ENCODE measurements at places on chromosomes 5 and 9.
A peak's percentile ranks its signal among the peaks of the same experiment; 100 is the strongest.

DNA sequence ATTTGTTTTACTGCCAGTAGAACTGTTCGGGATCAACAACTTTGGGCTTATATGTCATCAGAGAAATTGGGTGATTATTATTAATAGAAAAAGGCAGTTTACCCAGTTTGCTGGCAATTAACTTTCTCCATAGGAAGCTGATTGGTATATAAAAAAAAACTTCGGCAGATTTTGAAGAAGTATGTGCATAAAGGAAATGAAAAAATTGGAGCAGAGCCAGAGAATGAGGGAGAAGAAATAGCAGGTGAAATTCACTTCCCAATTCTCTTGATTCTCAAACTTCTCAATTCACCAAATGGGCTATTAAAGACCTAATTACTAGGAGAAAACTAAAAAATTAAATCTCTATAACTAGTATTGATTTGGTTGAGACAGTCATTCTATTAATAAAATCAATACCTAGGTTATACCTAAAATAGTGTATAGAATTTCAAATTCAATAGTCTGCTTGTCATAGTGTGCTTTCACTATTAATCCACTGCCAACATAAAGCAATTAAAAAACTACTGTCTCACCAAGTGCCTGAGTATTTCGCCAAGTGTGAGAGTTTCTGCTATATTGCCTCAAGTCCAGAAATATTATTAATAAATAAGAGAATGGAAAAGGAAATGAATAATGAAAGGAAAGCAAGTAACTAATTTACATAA, 47.5 kb downstream of the STX17 start:
- no peak for DNase-seq

DNA sequence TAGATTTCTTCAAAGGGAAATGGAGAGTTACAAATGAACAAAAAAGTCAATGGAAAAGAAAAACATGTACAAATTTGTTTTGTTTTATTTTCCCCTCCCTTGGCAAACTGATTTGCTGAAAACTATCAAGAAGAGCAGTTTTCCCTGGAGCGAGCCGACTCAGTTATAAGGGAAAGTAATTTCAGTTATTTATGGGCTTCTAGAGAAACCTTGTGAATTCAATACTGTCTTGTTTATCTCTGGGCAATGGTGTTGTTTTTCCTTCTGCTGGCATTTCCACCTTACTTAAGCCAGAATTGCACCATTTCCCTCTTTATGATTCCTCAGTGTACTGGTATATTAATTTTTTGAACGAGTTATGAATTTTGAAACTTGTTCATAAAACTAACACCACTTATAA, 1163.6 kb downstream of the CDH12 start:
- no peak for DNase-seq

- DNase-seq: peak; percentile 91
Measured at GRCh38 chr9:20382460-20383071, 239.7 kb downstream of the MLLT3 start.

DNA sequence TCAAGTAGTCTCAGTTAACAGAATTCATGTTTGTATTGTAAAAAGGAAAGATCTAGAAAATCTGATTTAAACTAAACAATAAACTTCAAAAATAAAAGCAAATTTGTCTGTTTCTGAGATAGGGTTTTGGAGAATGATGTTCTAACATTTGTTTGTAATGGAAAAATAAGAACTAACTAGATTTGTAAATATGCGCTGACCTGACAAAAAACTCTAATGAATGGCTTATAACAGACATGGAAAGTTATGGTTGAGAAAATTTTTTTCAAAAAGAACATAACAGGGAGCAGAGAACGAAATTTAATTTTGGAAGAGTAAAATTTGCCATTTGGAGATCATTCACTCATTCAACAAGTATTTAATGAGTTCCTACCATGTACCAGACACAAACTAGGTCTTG, 179.0 kb upstream of the TARS1 start:
- no peak for DNase-seq

DNA sequence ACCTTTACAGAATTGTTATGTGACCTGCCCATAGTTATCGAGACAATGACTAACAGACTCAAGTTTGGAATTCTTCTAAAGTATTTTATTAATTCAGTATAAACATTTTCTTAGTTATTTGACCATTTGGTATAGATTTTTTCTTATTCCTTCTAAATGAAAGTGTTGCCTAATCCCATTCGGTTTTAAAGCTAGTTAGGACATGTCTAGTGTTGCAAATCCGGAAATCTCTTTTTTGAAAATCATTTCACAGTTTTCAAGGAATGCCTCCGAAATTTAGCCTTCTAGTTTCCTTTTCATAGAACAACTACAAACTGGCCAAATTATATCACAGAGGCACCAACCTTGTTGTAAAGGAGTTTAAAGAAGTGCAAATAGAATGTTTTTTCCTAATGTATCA, 171.8 kb downstream of the XRCC4 start:
- DNase-seq: no peak

DNA sequence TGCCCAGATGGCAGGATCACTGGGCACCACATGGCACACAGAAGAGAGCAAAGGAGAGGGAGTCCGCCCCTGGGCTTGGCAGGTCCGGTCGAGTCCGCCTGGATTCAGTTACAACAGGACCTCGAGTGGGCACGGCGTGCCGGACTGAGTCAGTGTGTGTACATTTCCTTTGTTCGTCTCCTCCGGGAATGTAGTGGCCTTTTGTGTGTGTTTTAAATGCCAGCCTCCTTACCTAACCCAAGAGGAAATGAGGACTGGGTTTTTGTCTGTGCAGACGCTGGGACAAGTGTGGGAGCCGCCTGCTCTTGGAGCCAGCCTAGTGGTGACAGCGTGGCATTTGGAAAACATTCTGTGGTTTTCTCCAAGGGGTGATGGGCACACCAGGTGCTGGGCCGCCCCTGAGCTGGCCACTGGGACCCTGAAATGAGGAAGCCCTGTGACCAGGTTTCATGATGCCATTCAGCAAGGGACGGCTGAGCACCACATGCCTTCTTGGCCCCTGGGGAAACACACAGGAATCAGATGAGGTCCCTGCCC, 9.6 kb downstream of the NEK6 start:
- DNase-seq: no peak

- no peak for DNase-seq
Measured at GRCh38 chr5:65481171-65481581, 544 bp downstream of the ADAMTS6 start.

DNA sequence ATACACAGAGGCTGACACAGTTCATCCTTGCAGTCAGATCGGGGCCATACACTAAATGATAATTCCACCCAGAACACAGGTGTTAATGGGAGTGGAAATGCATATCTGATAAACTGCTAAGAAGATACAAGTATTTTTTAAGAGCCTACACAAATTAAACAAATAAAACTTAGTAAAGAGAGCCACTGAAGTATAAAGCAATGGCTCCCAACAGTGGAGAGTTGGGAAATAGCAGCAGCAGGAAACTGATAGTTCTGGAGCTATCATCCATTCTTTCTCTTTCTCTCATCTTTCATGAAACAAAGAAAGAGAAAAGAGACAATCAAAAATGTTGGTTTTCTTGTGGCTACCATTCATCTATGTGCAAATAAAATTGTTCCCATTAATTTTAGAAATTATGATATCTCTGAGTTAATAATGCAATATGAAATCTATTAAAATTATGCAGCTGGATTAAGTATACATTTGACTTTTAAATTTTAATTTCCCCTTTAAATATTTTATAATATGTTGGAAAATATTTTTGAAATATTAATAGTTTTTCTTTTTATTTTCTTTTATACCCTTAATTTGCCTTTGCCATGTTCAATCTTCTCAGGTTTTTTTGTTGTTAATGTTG, 120.8 kb downstream of the EMB start:
- DNase-seq: peak; percentile 29

DNA sequence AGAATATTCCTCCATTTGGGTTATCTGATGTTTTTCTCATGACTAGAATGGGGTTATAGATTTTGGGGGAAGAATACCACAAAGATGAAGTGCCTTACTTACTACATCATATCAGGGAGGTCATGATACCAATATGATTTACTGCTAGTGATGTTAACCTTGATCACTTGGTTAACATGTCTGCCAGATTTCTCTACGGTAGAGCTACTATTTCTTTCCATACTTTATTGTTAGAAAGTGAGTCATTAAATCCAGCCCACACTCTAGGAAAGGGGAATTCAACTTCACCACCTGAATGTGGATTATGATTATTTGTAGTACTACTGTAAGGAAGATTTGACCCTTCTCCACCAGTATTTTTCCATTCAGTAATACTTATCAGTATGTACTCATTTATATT, 64.7 kb downstream of the UBE2R2 start:
- no peak for DNase-seq

DNA sequence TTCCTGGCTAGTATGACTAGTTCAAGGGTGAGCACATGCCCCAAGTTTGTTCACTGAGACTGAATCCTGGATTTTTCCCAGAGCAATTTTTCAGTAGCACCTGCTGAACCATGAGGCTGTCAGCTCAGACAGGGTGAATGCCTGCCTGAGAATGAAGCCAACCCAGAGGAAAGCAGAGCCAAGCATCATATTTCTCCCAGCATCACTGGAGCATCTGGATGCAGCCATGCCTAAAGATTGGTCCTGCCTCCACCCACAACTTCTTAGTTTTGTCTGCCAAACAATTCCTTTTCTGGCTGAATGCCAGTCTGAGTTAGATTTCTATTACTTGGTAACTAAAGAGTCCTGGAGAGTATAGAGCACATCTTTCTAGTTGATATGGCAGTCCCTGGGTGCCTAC, 343.6 kb downstream of the CSNK1G3 start:
- DNase-seq: no peak

DNA sequence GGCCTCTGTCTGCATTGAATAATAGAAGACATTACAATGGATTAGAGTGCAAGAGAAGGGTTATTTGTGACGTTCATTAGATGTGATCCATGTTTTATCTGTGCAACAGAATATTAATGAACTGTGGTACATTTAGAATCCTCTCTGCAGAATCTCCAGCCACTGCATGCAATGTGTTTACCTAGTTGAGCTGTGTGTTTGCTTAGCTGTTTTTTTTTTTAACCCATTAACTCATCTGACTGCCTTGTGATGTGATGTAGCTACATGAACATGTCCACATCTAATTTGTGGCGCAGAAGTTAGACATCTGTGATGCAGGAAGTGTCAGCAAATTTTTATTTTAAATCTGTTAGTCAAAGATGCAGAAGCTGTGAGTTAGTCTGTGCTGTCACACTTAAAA, 236.9 kb downstream of the CD180 start:
- no peak for DNase-seq

- DNase-seq: no peak
Measured at GRCh38 chr5:173319646-173320045, 8.6 kb downstream of the STC2 start.

Measured in OCI-M1 (cell line).